ENCODE measurements at places on chromosomes 6 and 20.

DNA sequence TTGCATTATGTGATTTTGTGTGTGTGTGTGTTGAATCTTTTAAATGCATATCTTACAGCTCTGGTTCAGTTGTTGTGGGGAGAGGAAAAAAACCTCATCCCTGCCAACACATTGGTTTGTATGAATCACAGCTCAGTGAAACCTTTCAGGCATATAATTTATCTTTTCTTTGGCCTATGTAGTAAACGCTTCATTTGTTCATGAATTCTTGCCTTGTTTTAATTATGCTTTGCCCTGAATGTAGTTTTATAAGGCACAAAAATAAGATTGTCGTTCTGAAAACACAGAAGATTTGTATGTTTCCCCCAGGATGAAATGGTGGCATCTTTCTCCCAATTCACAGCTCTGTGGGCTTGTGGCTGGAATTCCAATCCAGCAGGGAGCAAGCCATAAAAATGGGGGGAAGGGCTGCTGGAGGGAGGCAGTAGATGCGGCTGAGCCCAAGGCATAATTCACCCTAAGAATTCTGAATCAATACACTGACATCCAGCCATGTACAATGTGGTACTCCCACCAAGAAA lies 45.1 kb downstream of the BCAS1 start:
- DNase-seq, result no peak

DNA sequence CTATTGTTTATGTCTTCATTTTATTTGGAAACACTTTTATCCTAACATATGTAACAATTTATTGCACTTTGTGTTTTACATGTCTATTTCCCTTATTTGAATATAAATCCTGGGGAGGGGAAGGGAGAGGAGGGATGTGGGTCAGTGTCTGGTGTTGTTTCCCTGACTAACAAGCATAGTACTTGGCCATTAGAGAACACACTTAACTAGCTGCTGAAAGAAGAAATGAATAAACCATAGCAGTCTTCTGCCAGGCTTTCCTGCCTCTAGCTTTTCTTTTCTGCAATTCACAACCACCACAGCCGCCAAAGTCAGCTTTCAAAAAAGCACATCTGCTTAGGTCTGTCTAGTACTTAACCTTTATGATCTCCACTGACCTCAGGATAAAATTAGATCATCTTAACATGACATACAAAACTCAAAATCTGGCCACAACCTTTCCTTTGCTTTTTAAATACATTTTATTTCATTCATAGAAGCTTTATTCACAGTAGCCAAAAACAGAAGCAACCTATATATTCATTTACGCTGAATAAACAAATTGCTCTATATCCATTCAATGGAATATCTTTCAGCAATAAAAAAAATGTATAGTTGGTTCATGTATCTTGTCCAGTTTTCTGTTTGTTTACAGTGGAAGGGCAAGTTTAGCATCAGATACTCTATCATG lies 16.3 kb downstream of the PDSS2 start:
- DNase-seq, result no peak

DNA sequence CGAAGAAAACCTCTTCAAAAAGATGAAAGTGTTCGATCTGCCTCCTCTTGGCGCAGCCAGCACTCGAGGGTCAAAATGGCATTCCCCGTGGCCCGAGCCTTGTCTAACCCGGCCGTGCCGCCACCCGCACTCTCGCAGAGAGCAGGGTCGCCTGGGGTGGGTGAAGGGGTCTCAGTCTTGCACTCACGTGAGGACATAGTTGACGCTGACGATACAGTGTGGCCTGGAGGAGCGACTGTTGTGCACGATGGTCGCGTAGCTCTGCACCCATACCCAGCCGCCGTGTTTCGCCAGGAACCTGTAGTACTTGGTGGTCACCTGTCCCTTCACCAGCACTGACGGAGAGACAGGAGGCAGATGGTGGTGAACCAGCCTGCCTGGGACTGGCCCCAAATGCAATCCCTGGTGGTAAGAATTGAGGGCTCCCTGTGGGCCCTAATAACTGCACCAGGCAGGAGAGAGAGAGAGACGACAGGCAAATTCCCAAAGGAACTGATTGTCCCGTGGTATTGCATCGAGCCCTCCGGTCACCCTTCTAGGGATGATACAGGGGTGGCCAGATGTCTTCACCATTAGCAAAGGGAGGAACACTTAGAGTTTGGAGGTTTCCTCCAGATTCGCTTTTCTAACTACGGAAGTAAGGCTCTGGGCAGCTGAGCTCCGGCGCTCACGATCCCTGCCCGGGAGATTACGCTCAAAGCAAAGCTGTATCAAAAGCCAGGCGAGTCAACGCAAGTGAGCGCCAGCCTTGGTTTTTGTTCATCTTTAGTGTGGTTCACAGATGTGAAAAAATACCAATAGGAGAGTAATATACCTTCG lies 17.4 kb downstream of the SIM1 start:
- DNase-seq, result no peak

- DNase-seq, result no peak
These were observed 31.0 kb downstream of the IRF4 start for GRCh38 chr6:422433-423054.

GRCh38 chr6:35206346-35206745 lies 7.4 kb upstream of the SCUBE3 start:
- DNase-seq, result no peak

DNA sequence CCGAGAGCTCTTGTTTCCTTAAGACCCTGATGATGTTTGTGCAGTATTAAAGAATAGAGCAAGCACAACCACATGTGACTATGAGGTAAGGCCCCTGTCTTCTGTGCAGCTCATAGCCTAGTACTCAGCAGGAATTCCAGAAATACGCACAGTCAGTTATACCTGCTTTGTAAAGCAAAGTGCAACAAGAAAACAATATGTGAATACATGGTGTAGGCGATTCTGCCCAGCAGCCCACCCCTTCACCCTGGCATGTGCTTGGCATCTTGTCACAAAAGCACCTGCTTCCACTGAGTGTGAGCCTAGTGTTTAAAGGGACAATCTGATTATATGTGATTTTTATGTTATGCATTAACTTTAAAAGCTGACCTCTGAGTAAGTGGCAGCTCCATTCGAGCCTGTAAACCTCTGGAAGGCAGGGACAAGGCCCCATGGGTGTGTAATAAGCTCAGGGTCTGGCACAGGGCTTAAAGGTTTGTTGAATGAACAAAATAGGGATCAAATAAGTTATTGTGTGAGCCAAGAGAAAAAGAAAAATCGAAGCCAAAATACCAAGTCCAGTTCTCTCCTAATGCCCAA lies 148.7 kb downstream of the DOK5 start:
- no peak for DNase-seq

DNA sequence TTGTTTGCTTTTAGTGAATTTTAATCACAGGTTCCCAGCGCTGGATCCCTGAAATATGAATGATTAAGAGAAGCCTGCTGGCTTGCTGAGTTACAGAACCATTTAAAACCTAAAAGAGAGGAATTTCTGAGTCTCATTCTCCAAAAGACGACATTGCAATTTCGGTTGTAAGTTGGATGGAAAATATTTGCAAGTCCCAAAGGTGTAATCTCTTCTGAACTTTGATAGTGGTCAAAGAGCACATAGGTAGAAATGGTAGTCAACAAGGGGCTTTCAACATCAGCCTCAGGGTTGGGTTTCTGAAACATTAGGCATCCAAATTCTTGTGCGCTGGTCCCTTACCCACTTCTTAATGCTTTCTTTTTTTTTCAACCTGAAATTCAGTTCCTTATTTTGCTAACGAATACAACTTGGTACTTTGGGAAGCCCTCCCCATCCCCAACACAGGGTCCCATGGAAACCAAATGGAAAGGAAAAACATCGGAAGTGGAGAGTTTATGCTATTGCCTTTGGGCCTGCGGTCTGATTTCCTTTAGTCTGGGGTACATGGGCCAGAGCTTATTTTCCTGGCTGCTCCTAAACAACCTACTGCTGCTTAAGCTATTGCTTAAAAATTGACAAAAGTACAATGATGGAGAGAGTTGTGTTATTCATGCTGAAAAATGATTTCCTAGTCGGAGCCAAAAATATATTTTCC lies 117.0 kb upstream of the KCNK16 start:
- no peak for DNase-seq

- DNase-seq, result no peak
These were observed 26.8 kb downstream of the ZBTB9 start for GRCh38 chr6:33481192-33481591.

DNA sequence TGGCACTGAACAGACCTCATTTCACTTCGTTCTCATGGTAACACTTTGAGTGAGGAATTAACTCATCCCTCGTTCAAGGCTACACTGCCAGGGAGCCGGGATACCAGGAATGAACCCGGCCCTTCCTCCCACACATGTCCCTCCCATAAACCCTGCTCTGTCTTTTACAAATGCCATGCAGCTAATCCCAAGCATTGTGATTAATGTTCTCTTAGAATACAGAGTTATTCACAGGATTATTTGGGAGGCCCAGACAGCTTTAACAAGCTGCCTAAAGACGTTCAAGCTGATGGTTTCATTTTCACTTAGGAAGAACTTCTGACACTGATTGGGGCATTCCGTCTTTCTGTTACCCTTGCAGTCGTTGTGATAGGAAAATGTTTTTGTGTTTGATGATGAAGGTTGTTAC lies 42.5 kb upstream of the CD83 start:
- no peak for DNase-seq

GRCh38 chr20:3407040-3407770 lies at the start of gene DNAAF9:
Gene DNAAF9 (minus strand): TSS chr20:3407669. CDS start chr20:3407557, 112 bp downstream.
- peak; percentile 31 for DNase-seq

GRCh38 chr6:25713824-25714223 lies 40.7 kb upstream of the SLC17A4 start:
- DNase-seq, result no peak

GRCh38 chr6:132072831-132073230 lies 121.7 kb upstream of the CCN2 start:
- DNase-seq, result no peak

GRCh38 chr6:18329776-18330175 lies 57.4 kb upstream of the RNF144B start:
- no peak for DNase-seq

DNA sequence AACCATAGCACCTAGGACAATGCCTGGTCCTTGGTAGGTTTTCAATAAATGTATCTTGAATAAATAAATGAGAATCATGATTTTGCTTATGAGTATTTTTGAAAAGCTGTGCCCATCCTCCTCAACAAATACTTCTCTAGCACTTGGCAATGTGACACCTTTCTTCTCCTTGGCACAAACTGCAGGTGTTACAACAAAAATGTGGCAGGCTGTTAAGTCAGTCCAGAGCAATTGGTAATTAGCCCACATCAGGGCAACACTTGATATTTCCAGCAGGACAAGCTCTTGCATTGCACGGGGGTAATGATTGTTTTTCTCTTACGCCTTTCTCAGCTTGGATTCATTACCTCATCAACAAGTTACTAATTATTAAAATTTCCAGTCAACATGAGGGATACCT lies 31.6 kb upstream of the SNX9 start:
- no peak for DNase-seq

GRCh38 chr6:131999545-132000146 lies 48.5 kb upstream of the CCN2 start:
- no peak for DNase-seq

GRCh38 chr6:55518529-55519060 lies 60.4 kb downstream of the HMGCLL1 start:
- DNase-seq, result no peak

DNA sequence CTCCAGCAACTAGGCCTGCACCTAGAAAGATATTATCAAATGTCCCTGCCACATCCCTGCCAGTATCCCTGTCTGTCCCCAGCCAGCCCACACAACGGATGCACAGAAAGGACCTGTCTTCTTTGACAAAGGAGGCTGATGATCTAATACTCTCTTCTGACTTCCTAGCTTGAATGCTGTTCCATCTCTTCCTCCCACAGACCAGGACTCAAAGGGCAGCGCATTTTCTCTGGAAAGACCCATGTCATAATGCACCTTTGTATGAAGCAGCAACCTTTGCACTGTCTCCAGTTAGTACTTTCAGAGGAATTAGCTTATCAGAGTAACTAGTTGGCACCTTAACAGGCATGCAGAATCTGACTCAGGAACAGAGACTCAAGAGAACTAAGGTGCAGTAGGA lies 53.3 kb upstream of the TAF8 start:
- DNase-seq, result no peak

DNA sequence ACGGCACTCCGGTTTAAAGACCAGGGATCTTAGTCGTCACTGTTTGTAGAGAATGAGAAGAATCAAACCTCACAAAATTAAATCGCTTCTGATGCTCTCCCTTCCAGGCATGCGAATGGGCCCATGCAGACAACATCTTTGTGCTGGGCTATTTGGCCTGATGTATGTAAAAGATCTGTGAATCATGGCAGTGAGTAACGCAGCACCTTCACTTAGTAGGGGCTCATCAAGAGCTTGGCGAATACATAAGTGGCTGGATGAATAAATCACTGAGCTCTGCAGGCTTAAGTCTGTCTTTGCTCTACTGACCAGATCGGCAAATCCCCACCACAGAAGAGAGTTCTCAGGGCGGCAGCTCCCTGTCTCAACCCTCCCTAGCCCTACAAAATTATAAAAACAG lies 44.8 kb upstream of the AFDN start:
- no peak for DNase-seq

DNA sequence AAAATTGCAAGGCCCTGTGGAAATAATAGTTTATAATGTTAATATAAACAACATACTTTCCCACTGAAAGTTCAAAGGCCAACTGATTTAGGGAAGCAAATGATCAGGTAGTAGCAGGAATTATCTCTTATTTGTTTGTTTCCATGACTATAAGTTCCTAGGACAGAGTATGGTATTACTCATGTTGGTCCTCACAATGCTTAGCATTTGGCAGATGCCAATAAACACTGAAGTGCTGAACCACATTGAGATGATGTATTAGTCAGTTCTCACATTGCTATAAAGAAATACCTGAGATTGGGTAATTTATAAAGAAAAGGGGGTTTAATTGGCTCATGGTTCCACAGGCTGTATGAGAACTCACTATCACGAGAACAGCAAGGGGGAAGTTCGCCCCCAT lies 129.6 kb upstream of the NUP153 start:
- no peak for DNase-seq

- DNase-seq, result no peak
These were observed 65.4 kb downstream of the BMP7 start for GRCh38 chr20:57200882-57201695.

DNA sequence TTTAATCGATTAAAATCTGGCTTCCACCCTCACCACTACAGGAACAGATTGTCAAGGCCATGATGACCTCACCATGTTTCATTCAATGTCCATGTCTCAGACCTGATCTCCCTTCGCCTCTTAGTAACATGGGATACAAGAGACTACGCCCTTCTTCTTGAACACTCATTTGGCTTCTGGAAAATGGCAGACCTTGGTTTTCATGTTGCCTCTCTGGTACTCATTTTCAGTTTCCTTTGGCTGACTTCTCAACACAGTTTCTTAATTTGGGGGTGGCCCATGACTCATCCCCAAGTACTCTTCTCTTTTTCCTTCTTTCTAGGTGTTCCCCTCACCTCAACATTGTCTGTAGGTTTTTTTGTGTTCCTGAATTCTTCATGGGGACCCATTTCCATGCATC lies 22.7 kb downstream of the TMX4 start:
- no peak for DNase-seq
